Activated B cell treated with CpG ODN at 0.5 μM for 24 hours (primary cell): ENCODE measurements at places on chromosomes 1 and 21. TPM values are rescaled to one million over a fixed set of nuclear protein-coding genes. Genes with fewer than 3 reads are reported as not detected.

DNA sequence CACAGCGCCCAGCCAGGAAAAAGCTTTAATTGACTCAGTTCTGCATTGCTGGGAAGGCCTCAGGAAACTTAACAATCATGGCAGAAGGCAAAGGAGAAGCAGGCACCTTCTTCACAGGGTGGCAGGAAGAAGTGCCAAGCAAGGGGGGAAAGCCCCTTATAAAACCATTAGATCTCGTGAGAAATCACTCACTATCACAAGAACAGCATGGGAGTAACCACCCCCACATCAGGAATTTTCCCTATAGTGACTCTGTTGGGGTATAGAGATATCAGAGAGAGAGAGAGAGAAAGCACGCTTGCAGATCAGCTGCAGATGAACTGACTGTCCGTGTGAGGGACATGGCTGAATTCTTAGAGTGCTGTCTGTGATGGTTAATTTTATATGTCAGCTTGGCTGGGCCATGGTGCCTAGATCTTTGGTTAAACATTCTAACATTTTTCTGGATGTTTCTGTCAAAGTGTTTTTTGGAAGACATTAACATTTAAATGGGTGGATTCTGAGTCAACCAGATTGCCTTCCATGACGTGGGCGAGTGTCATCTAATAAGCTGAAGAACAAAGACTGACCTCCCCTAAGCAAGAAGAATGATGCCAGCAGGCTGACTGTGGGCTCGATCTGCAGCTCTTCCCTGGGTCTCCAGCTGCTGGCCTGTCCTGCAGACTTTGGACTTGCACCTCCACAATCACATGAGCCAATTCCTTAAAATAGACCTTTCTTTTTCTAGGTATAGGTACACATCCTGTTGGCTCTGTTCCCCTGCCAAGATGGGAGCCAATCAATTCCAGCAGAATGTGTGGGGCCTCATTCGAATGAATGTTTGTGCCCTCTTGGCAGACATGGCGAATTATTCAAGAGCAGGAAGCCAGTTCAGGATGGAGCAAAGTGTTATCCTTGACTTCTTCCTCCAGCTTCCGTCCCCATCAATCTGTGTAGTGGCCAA, 21.4 kb upstream of the CPT2 start:
- H3K27me3 ChIP-seq = peaks cover 23% of the 10 kb centered on the region
- no peaks in the 10 kb centered on the region for H3K36me3 ChIP-seq
- DNase-seq = no peak
- H3K4me3 ChIP-seq = no peak overlapping the region
- H3K27ac ChIP-seq = no peak overlapping the region
- peaks cover 16% of the 10 kb centered on the region for H3K4me1 ChIP-seq

DNA sequence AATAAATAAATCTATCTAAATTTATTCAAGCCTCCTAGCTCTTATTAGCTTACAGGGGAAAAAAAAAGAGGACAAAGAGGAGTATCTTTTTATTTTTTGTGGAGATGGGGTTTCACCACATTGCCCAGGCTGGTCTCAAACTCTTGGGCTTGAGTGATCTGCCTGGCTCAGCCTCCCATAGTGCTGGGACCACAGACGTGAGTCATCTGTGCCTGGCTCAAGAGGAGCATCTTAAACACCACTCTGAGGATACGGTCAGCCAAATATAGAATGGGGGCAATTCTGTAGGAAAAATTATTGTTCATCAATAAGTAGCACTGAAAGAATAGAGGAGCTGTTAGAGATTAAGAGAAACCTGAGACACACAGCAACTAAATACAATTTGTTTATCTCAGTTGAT, 24.1 kb downstream of the SLC45A3 start:
- H3K36me3 ChIP-seq = no peaks in the 10 kb centered on the region
- H3K4me3 ChIP-seq = no peak overlapping the region
- H3K27me3 ChIP-seq = no peaks in the 10 kb centered on the region
- H3K4me1 ChIP-seq = peaks cover 19% of the 10 kb centered on the region
- no peak overlapping the region for H3K27ac ChIP-seq

DNA sequence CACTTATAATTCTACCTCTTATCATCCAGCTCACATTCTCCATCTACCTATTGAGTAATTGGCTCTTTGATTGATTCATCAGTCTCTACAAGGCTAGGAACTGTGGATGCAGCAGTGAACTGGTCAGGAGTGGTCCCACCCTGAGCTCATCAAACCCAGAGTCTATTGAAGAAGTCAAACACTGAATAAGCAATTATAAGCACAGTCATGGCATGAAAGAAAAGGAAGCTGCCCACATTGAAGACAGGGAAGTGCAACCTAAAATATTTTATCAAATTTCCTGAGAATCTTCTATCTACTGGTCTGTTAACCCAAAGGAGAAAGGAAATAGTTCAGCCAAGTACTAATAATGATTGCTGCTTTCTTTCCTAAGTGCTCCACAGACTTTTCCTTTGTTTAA, 35.7 kb downstream of the ACP6 start:
- no peak for DNase-seq
- H3K27me3 ChIP-seq = no peaks in the 10 kb centered on the region
- H3K4me3 ChIP-seq = no peak overlapping the region
- H3K4me1 ChIP-seq = no peaks in the 10 kb centered on the region
- no peaks in the 10 kb centered on the region for H3K36me3 ChIP-seq

- H3K4me1 ChIP-seq = no peaks in the 10 kb centered on the region
- no peak overlapping the region for H3K4me3 ChIP-seq
- H3K27me3 ChIP-seq = peaks cover 30% of the 10 kb centered on the region
- no peak for DNase-seq
- H3K36me3 ChIP-seq = no peaks in the 10 kb centered on the region
Observed at GRCh38 chr1:55400508-55400907, 185.3 kb upstream of the USP24 start.

GRCh38 chr1:26401891-26402290, 8.7 kb upstream of the LIN28A start:
- H3K27ac ChIP-seq = no peak overlapping the region
- no peak for DNase-seq
- no peak overlapping the region for H3K4me3 ChIP-seq
- H3K4me1 ChIP-seq = no peaks in the 10 kb centered on the region
- H3K27me3 ChIP-seq = peaks cover 33% of the 10 kb centered on the region
- H3K36me3 ChIP-seq = no peaks in the 10 kb centered on the region

DNA sequence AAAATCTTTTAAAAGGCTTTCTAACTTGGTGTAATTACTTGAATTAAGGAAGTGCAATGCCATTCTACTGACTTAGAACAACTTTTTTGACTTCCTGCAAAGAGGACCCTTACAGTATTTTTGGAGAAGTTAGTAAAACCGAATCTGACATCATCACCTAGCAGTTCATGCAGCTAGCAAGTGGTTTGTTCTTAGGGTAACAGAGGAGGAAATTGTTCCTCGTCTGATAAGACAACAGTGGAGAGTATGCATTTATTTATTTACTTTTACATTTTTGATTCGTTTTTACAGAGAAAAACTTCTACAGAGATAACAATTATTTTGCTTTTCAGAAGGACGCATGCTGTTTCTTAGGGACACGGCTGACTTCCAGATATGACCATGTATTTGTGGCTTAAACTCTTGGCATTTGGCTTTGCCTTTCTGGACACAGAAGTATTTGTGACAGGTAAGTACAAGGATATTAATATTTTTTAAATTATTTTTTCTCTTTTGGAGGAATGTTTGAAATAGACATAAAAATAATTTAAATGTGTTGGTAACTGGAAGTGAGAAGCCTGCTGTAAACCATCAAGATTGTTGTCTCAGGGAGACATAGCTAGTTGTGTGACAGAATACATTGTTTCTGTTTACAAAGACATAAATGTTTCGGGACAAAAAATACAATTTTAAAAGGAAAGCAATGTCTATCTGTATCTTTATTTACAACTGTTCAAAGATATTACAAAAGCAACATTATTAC, at the start of gene PTPRC:
Gene PTPRC (plus strand): TSS at position 147 of the 742 bp plus-strand sequence. CDS start 229 bp downstream, at position 376.
- H3K4me3 ChIP-seq = peak within 1 kb of the TSS; percentile 87
- H3K27me3 ChIP-seq = no peaks in the 10 kb centered on the region
- DNase-seq = no peak
- peaks cover 34% of the 10 kb centered on the region for H3K36me3 ChIP-seq

- H3K27me3 ChIP-seq = peaks cover 59% of the 10 kb centered on the region
- no peak overlapping the region for H3K4me3 ChIP-seq
- peaks cover 6% of the 10 kb centered on the region for H3K4me1 ChIP-seq
- no peak overlapping the region for H3K27ac ChIP-seq
- DNase-seq = no peak
Observed at GRCh38 chr1:162074276-162075005, 5.0 kb downstream of the NOS1AP start.

NUAK2 gene
- total RNA-seq = 26.1 and 26.2 TPM in 2 replicates

DNA sequence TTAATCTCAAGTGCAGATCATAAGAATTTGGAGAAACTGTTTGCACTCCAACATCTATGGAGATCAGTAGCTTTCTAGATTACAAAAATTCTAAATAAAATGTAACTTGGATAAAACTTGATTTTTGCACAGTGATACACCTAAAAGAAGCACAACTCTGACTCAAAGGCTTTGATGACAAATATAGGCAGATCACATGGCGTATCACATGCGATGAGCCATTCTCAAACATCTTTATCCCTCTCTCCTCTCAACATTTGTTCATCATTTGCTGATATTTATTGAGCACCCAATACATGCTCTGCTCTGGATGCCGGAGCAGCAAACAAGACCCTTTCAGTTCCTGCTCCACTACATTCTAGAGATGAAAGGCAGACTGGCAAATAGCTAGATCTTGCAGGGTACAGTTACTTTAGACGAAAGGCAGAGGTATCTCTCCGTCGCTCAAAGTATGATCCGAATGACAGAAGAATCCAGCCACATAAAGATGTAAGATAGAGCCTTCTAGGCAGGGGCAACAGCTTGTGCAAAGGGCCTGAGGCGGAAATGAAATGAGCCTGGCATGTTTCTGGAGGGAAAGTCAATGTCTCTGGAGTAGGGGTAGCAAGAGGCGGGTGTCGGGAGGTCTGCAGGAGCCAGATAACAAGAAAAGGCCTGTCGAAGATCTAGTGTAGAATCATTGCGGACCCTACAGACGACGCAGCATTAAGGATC, 145.8 kb upstream of the ERRFI1 start:
- no peak overlapping the region for H3K27ac ChIP-seq
- H3K4me1 ChIP-seq = peaks cover 11% of the 10 kb centered on the region
- H3K27me3 ChIP-seq = no peaks in the 10 kb centered on the region
- H3K4me3 ChIP-seq = no peak overlapping the region
- DNase-seq = no peak
- H3K36me3 ChIP-seq = no peaks in the 10 kb centered on the region

- H3K36me3 ChIP-seq = no peaks in the 10 kb centered on the region
- H3K27ac ChIP-seq = no peak overlapping the region
- no peak overlapping the region for H3K4me3 ChIP-seq
- H3K27me3 ChIP-seq = no peaks in the 10 kb centered on the region
Observed at GRCh38 chr1:204087893-204088528, 15.1 kb downstream of the SOX13 start.

DNA sequence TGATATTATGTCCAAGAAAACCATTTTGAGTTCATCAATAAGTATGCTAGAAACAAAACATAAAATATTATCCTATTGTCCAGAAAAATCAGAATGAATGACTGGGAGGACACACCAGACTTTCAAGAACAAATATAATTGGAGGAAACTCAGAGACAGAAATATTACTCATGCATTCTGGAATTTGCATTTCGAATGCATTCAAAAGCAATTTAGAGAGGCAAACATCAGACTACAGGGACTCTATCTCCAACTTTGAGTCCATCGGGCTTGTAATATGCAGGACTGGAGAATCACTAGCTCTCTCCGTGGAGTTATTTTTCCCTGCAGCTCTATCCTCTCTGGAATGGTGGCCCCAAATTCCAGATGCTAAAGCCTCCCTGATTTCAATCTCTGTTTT, 161.8 kb downstream of the CDC42BPA start:
- no peak for DNase-seq
- H3K36me3 ChIP-seq = no peaks in the 10 kb centered on the region
- no peak overlapping the region for H3K4me3 ChIP-seq
- H3K27ac ChIP-seq = no peak overlapping the region
- no peaks in the 10 kb centered on the region for H3K4me1 ChIP-seq

TFF3 gene
- not detected in 2 replicates for total RNA-seq

- H3K27ac ChIP-seq = peak overlapping the region; percentile 100
- H3K27me3 ChIP-seq = no peaks in the 10 kb centered on the region
- peaks cover 17% of the 10 kb centered on the region for H3K36me3 ChIP-seq
- H3K4me1 ChIP-seq = peaks cover 47% of the 10 kb centered on the region
- DNase-seq = peak; percentile 34
Observed at GRCh38 chr1:234611847-234612351, 1.9 kb upstream of the IRF2BP2 start.

GRCh38 chr21:17782051-17782450, 37.1 kb downstream of the C21orf91 start:
- peak overlapping the region; percentile 26 for H3K4me3 ChIP-seq
- H3K27me3 ChIP-seq = no peaks in the 10 kb centered on the region
- peaks cover 18% of the 10 kb centered on the region for H3K36me3 ChIP-seq
- H3K4me1 ChIP-seq = peaks cover 76% of the 10 kb centered on the region
- peak overlapping the region; percentile 60 for H3K27ac ChIP-seq
- no peak for DNase-seq

AKR7A3 gene
- 0.61 and 0.80 TPM in 2 replicates for total RNA-seq

DNA sequence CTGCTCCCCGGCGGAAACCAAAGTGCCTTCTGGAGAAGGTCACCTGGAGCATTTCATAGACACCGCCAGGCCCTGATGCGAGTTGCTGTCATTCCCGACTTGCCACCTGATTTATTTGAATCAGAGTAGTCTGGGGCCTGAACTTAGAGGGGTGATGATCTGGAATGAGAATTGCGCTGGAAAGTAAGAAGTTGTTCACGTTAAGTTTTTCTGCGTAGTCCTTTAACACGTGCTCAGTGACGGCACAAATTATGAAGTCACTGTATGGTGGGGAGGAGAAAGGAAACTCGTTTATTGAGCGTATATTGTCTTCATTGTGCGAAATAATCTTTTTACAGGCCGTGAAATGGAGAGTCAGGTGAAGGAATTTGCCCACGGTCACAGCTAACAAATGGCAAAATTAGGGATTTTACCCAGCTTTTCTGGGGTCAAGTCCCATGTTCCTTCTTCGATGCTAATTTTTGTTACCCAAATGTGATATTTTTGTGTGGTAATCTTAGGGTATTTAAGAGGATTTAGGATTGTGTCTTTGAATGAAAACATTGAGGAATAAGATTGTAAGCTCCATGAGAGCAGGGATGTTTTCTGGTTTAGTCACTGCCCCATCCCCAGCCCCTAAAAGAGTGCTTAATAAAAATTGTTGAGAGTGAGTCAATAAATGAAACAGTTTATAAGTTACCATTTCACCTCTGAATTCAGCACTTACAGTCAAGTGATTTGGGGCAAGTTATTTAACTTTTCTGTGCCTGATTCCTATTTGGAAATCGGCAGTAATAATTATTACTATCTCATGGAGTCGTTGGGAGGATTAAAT, 46.4 kb upstream of the NBL1 start:
- H3K4me1 ChIP-seq = peaks cover 52% of the 10 kb centered on the region
- DNase-seq = no peak
- peak overlapping the region; percentile 100 for H3K4me3 ChIP-seq
- peaks cover 27% of the 10 kb centered on the region for H3K36me3 ChIP-seq

IER5 gene
- total RNA-seq = 155 and 156 TPM in 2 replicates

GRCh38 chr1:29499104-29499650, 262.9 kb downstream of the PTPRU start:
- no peaks in the 10 kb centered on the region for H3K4me1 ChIP-seq
- DNase-seq = no peak
- no peak overlapping the region for H3K4me3 ChIP-seq
- no peak overlapping the region for H3K27ac ChIP-seq
